Fibroblast of upper back skin (primary cell): ENCODE measurements at places on chromosomes 2 and 18.

DNA sequence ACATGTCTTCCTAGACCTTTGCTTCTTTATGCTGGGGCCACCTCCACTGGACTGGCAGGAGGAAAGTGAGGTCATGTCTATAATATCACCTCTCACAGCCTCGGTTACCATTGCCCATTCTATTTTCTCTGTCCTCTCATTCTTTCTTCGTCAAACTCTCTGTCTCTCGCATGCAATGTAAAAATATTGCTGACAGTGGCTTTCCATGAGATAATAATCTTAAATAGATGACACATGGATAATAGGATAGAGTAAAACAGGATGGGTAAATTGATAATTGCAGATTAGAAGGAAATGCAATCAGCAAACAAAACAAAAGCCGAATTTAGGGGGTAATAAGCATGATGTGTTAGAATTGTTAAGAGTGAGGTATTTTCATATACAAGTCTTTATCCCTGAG lies 215.7 kb upstream of the PARD3B start:
- DNase-seq, result no peak

GRCh38 chr18:59633317-59633716 lies 63.9 kb downstream of the CCBE1 start:
- DNase-seq, result no peak

DNA sequence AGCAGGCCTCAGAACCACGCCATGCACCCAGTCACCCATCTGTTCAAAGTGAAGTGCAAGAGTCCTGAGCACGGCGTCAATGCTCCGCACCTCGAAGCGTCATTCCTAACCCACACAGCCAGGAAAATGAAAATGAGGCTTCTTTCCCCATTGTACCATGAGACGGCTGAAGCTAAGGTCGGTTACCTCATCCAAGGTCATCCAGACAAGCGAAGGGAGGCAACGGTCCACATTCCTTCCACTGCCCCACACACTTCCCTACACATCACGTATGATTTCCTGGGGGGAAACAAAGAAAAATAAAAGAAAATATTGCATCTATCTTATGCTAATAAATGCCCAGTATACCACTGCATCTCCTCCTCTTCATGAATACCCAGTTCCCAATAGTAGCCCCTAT lies 113.5 kb upstream of the RAB6C start:
- DNase-seq, result no peak

- DNase-seq, result peak; percentile 56
Measured at GRCh38 chr2:20157193-20157891, 67.6 kb downstream of the SDC1 start.

DNA sequence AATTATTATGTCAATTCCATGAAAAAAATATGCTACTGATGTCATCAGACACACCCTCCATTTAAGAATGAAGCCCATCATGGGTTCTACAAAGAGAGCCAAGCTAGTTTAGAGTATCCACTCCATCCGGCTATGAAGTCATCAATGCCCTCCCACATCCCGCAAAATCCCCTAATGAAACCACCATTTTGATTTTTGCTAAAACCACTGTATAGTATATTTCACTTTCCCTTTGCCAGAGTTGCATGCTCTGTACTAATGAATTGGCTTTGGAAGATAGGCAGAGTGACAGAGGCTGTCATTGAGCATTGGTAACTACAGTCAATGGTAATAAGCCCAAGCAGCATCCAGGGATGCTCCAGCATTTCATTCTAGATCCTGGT lies 118.6 kb downstream of the ANKRD44 start:
- no peak for DNase-seq

GRCh38 chr2:68251855-68252399 lies 405 bp downstream of the PPP3R1 start:
- no peak for DNase-seq

- no peak for DNase-seq
Measured at GRCh38 chr2:217743966-217744761, 258.6 kb downstream of the TNS1 start.

DNA sequence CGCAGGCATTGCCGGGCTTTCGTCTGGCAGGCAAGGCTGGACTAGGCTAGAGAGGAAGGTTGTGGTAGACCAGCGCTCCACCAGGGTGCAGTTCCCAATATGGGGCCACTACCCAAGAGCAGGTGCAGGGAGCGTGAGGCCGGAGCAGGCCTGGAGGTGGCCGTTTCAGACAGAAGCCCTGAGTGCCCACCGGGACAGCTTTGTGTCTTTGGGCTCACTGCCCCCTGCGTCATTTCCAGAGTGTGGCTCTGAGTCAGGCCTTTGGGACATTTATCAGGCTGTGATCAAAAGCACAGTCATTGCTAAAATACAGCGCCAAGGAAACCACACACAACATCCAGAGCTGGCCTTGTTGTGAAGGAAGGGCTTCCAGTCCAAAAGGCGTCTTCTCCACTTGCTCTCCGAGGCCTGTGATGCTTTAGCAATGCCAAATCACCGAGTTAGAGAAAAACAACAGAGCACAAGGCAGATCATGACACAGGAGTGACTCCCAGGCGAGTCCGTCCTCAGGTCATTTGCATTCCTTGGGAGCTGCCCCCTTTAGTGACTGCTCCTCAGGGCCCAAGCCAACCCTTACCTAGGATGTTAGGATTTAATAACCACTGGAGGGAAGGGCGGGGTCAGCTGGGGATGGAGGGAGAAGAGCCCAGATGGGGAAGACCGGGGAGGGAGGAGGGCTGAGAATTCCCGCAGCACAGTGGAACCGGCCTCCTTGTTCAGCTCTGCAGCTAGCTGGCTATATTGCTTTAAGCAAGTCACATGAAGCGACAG lies 42.3 kb downstream of the RFX8 start:
- DNase-seq, result peak; percentile 29

DNA sequence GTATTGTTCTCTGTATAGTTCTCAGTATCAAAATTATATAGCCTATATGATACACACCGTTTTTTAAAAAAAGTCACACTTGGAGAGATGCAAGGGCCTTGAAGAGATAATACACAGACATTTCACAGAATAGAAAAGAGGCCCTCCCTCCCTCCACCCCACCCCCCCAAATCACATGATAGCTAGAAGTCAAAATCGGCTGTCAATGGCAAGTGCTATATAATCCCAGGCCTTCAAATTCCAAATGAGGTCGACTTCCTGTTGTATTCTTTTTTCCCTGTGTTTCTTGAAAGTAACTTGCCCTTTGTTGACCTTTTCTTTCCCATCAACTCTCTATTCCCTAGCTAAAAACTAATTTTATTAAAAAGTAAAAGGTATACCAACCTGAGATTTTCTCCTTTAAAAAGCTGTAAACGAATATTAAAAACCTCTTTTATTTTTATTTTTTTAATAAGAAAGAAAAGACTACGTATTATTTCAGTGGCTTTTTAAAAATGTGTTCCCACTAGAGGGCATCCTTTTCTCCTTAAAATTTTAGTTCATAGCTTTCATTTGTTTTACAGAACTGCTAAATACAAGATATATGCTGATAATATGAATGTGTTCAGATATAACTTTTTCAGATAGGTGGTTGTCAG lies 46.6 kb downstream of the KCMF1 start:
- DNase-seq, result peak; percentile 18

GRCh38 chr18:36365836-36366775 lies 68.6 kb downstream of the FHOD3 start:
- no peak for DNase-seq

DNA sequence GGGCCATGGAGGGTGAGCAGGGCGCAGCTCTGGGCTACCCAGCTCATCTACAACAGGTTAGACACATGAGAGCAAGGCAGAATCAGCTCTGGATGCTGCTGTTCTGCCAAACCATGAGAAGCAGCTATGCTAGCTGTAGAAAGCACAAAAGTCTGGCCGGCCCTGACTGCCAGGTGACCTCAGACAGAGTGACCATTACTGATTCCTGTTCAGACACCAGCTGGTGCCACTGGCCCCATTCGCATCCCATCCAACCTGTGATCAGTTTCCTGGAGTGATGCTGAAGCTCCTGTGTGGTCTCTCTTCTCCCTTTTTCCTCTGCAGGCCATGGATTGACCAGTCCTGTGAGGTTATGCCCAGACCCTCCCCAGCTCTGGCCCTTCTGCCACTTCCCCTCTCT lies 14.3 kb downstream of the RBMS1 start:
- no peak for DNase-seq

DNA sequence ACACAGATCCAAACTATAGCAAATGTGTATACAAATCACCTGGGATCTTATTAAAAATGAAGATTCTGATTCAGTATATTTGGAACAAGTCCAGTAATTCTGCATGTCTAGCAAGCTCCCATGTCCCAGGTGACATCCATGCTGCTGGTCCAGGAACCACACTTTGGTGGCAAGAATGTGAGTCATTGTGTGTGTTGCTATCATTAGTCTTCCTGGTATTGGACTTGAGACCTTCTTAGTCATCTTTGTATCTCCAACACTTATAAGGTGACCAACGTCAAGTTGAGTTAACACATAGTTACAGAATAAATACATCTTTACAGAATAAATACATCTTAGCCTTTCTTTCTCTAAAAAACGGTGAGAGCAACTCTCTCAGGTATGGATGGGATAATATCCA lies 107.9 kb upstream of the NDUFV2 start:
- no peak for DNase-seq

DNA sequence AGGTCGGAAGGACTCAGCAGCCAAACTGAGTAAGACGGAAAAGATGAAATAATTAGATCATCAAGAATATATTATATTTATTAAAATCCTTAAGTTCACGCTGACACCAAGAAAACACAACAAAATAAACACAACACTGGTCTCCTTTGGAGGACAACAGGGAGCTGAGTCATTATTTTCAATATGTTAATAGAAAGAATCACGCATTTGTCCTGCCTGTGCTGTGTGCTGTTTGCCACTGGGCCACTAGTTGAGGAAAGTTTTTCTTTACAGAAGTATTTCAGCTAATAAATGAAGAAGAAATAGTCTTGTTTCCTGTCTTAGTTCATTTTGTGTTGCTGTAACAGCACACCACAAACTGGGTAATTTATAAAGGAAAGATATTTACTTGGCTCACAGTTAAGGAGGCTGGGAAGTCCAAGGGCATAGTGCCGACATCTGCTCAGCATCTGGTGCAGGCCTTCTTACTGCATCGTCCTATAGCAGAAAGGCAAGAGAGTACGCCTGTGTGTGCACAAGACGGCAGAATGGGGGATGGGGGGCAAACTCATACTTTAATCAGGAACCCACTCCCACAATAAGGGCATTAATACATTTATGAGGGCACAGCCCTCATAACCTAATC lies 88.0 kb downstream of the TCF7L1 start:
- peak; percentile 71 for DNase-seq

GRCh38 chr2:197209246-197209645 lies 101.3 kb downstream of the ANKRD44 start:
- DNase-seq, result no peak

DNA sequence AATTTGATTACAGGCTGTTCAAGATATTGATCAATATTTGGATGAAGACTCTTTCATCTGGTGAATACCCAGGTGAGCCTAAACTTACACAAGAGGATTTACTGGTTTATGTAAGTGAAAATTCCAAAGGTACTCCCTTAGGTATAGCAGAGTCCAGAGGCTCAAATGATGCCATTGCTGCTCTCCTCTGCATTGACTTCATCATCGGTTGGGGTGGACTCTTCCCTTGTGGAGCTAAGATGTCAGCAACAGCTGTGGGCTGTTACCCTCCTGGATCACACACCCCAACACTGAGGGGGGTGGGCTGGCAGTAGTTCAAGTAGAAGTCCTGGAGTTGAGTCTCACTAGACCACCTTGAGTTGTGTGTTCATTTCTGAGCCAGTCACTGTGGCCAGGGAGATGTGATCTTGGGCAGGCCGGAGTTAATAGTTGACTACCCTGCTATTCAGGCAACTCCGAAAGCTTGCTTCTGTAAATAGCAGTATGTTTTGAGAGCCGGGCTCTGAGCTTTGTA lies 236.9 kb downstream of the PTPRM start:
- DNase-seq, result no peak

DNA sequence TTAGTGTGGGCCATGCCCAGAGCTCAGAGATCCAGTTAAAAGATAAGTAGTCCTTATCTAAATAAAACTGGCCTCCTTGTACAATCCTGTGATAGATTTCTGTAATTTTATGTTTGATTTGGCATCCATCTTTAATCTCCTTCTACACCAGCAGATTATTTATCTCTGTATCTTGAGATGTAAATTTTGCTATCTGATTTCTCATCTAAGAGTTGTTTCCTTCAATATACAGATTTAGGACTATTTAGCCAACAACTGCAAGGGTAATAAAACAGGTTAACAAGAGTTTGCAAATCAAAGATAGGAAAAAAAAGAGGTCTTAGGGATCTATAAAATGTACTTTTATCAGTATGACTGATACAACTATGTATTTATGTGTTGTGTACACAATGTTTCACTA lies 68.6 kb upstream of the ABCA12 start:
- no peak for DNase-seq

DNA sequence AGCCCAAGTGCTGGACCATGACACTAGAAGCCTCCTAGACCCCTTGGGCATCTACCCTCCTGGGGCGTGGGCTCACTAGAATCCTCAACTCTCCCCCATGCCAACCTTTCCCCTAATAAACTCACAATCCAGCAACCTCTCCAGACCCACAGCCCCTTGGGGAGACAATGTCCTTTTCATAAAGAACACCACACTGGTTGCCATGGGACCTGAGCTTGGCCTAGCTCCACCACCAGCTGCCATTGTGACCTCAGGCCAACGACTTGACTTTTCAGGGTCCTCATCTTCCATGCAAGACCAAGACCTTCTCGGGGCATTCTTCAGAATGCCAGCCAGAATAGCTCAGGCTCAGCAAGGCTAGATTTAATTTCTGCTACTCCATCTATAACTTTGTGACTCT lies 128.1 kb upstream of the NPAS2 start:
- no peak for DNase-seq

GRCh38 chr18:25133879-25134278 lies 218.1 kb downstream of the ZNF521 start:
- DNase-seq, result no peak

DNA sequence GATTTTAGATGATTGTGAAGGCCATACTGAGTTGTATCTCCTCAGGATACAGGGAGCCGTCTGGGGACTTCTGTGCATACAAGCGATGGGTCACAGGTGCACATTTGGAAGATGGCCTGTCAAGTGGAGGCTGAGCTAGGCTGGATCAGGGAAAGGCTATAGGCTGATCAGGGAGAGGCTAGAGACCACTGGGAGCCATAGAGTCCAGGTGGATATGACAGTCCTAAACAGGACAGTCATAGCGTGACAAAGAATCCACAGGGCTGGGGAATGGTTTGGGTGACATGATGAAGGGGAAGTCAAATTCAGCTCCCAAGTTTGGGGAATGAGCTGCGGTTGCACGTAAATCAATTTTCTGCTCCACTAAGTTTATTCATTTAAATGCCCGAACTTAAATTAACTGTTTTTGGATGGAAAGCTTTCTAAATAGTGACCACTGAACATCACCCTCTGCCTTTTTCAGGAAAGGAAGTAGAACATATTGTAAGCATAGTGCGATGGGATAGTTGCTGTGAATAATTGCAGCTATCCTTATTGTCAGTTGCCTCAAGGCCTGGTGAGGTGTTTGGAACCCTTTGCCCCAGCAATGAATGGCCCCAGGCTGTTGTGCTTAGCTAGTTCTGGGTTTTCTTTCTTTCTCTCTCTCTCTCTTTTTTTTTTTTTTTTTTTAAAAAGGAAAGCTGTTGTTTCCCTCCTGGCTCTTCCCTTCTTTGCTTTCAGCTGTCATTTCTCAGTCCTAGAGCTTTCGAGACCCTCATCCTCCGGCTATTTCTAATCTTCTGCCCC lies 50.5 kb downstream of the KLHL29 start:
- DNase-seq, result no peak
